ENCODE measurements at places on chromosomes 6 and 20. TPM values are rescaled to one million over a fixed set of nuclear protein-coding genes. Genes with fewer than 3 reads are reported as not detected.

The COL19A1 gene
- total RNA-seq: 0.33 TPM

The AHCY gene
- total RNA-seq: 8.3 TPM

The TNF gene
- total RNA-seq: 46.9 TPM

The NRN1 gene
- not detected for total RNA-seq

The NRSN1 gene
- total RNA-seq: not detected

The ISM1 gene
- total RNA-seq: 0.13 TPM

The MOG gene
- not detected for total RNA-seq

The PACRG gene
- not detected for total RNA-seq

The ADGRF5 gene
- total RNA-seq: not detected
